Activated T-helper 17 cell treated with anti-CD3 and anti-CD28 coated beads, Interleukin-2, amount 50 U/mL, for 72 hours (primary cell): ENCODE measurements at places on chromosomes 11 and 22.

GRCh38 chr22:28283068-28283654, 364.1 kb upstream of the PITPNB start:
- no peak for ATAC-seq

DNA sequence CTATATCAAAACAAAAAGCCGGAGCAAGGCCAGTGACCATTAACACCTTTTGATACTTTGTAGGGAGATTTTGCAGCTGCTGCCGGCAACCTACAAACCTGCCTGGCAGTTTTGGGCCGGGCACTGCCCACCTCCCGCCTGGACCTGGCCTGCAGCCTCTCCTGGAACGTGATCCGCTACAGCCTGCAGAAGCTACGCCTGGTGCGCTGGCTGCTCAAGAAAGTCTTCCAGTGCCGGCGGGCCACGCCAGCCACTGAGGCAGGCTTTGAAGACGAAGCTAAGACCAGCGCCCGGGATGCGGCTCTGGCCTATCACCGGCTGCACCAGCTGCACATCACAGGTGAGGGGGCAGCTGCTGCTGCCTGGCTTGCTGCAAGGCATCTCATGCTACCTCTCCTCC, 34.2 kb downstream of the SHISA8 start:
- no peak for ATAC-seq

GRCh38 chr22:42801252-42802080, 55.6 kb downstream of the ARFGAP3 start:
- no peak for ATAC-seq

DNA sequence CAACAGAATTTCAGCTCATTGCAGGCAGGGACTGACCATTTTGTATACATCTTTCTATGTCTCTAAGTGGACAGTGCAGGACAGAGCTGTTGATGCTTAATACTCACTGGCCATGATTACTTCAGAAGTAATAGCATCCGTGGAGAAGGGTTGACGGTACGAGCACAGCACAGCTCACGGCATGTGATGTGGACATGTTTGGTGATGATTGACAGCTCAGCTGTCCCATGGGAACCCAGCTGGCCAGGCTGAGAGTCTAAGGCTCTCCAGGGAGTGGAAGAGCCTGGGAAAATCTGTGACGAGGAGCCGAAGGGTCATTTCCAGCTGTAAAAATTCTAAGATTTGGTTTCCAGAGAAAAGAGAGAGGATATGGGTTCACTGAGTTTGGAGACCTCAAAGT, 198.2 kb downstream of the SNX19 start:
- ATAC-seq = no peak

- no peak for ATAC-seq
Observed at GRCh38 chr11:15685306-15685705, 570.6 kb downstream of the INSC start.

DNA sequence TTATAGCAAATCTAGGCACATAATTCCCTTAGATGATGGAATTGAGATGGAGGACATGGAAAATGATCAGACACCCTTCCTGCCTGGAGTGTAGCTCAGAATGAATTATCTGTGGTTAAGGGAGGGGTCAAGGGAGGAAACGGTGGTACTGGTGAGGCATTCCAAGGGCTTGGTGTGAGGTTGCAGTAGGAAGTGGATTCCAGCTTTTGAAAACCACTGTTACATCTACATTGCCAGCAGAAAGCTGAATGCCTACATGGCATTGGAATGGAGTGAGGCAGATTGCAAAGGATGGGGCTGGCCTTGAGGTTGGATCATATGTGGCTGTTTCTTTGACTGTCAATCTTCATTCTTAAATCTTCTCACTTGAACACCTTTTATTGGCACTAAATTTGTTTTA, 684.4 kb downstream of the NTM start:
- ATAC-seq = no peak

DNA sequence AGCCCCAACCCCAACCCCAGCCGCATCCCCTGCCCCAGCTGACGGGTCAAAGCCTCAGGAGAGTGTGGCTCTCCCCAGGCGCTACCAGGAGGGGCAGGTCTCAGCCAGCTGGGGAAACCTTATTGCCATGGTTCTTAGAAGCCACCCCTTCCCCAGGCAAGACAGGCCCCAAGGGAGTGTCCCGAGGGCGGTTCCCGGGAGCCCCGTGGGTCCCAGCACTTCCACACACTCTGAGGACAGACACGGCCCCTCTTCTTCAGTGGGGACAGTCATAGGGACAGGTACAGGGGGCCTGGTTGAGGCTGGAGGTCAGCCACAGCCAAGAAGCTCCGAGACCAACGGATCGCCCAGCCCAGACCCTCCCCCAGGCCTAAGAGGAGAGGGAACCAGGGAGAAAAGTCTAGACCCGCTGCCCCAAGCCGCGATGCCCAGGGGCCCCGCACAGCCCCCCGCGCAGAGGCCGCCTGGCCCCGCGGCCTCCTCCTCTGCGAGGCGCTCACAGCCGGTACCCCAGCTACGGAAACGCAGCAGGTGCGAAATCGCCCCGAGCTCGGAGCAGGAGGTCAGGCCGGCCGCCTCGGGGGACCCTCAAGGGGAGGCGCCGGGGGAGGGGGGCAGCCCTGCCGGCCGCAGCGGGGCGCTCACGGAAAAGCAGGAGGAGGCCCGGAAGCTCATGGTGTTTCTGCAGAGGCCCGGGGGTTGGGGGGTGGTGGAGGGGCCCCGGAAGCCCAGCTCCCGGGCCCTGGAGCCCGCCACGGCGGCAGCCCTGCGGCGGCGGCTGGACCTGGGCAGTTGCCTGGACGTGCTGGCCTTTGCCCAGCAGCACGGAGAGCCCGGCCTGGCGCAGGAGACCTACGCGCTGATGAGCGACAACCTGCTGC, 2.6 kb downstream of the KLHDC7B start:
- peak; percentile 58 for ATAC-seq

GRCh38 chr11:120952461-120953434, 71.2 kb upstream of the TBCEL start:
- peak; percentile 76 for ATAC-seq

DNA sequence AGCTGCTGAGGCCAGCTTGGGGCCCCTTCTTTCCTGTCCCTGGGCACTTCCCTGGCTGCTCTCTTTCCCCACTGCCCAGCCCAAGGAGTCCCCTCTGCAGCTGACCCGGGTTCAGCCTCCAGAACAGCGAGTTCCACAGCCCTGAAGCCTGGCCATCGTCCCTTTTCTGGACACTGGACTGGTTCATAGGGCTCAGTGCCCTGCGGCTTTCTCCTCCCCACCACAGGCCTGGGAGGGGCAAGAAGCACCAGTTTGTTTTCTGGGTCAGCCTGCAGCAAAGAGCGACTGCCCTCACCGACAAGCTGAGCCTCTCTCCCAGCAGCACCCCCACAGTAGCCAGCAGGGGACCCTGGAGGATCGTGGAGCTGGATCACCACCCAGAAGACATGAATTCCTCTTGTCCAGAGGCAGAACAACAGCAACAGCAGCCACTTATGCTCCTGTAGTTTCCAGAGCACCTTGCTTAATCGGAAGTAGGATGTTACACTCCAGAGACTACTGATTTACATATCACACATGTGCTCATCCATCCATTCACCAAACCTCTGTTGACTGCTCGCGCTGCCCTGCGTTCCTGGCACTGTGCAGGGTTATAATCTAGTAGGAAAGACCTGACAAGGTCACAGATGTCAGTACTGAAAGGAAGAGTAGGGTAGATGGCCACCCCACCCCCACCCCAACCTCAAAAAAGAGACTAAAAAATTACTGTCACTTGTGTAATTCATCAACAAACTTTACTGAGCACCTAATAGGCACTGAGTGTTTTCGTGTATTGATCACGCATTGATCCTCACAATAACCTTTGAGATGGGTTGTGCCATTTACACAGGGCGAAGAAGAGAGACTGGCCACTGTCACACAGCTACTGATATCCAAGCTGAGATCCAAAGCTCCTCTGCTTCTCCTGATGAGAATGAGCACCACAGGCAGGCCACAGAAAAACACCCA, 13.0 kb upstream of the CXCR5 start:
- peak; percentile 71 for ATAC-seq

GRCh38 chr22:44930711-44931035, 79.1 kb downstream of the PHF21B start:
- ATAC-seq = no peak

DNA sequence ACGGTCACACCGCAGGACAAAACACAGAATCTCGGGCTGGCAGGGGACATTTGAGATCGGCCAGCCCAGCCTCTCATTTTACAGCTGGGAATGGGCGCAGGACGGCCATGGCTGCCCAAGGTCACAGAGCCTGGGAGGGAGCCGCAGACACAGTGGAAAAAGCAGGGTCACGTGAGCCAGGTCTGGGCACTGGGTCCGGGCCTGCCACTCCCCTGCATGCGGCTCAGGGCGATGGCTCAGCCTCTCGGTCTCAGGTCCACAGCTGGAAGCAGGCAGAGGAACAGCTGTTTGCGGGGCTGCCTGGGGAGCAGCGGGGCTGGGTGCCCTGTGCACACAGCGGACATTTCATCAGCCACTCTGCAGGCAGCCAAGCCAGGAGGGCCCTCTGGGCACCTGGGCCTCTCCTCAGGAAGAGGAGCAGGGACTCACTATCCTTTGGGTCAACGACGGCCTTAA, 10.4 kb upstream of the PPARA start:
- no peak for ATAC-seq

GRCh38 chr22:32475468-32476010, 928 bp downstream of the FBXO7 start:
- peak; percentile 7 for ATAC-seq

- no peak for ATAC-seq
Observed at GRCh38 chr11:100778166-100778785, 91.2 kb downstream of the ARHGAP42 start.

DNA sequence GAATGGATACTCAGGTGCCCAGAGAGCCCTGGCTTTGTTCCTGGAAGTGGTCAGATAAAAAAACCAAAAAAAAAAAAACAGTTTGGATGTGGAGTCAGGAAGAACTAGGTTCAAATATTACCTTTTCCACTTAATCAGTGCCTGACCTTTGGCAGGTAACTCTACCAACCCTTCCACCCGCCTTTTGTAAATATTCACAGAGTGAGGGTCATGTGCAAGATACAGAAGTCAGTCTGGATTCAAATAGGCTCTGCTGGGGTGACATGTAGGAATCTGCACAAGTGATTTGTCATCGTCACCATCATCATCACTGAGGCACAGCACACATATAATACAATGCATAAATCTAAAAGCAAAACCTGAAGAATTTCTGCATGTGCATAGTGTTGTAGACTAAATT, 490.7 kb downstream of the MIAT start:
- no peak for ATAC-seq

DNA sequence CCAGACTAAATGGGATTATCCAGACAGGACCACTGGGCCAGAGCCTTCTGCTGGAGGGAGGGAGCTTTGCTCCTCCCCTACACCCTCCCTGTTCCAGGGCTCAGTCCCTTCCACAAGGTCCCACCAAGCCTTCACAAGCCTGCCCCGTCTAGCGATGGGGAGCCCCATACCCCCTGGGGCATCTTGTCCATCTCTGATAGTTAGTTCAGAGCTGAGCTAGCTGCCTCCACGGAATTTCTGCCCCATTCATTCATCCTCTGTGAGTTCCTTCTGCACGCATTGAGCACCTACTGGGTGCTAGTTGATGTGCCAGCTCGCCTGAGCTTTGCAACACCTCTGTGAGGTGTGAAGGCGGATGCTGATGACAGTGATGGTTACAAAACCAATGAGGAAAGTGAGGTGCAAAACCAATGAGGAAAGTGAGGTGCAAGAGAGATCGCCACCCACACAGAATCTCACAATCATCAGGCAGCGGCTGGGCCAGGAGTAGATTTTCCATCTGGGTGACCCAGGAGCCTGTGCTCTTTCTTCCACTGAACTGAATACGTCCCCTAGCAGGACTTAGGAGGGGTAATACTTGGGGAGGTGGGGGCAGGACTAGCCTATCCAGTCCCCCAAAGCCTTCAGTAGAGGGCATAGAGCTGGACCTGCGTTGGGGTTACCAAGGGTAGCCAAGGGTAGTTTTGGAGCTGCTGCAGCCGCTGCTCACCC, 21.5 kb upstream of the CBX7 start:
- ATAC-seq = peak; percentile 49

- no peak for ATAC-seq
Observed at GRCh38 chr11:10770626-10771254, 19.7 kb downstream of the CTR9 start.

GRCh38 chr11:17277024-17277584, 565 bp downstream of the NUCB2 start:
- peak; percentile 59 for ATAC-seq

- ATAC-seq = no peak
Observed at GRCh38 chr11:33110083-33110482, 51.2 kb downstream of the CSTF3 start.

DNA sequence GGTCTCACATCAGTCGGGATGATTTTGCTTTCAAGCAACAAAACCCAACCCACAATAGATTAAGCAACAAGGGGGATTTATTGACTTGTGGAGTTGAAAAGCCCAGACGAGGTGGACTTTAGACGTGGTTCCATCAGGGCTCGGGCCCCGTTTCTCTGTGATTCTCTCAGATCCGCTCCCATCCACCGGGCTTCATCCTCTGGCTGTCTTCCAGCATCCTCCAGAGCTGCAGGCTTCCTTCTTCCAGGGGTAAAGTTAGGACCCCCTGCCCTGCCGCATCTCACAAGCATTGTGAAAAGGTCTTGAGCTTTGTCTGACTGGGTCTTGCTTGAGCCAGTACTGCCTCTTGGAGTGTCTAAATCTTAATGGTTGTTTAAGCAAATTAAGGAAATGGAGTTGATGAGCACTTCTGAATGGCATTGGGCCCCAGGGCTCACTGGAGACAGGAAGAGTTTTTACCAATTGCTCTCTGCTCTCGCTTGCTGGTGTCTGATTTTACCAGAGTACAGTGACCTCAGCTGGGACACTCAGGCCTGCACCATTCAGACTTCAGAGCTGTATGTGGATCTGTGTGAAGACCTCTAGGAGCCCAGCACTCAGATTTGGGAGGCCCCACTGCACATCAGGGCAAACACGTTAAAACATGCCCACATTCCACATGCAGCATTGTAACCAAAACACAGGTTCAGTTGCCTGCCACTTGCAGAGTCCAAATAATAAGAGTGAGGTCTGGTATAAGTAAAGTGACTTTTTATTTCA, 13.5 kb upstream of the FTH1 start:
- no peak for ATAC-seq

DNA sequence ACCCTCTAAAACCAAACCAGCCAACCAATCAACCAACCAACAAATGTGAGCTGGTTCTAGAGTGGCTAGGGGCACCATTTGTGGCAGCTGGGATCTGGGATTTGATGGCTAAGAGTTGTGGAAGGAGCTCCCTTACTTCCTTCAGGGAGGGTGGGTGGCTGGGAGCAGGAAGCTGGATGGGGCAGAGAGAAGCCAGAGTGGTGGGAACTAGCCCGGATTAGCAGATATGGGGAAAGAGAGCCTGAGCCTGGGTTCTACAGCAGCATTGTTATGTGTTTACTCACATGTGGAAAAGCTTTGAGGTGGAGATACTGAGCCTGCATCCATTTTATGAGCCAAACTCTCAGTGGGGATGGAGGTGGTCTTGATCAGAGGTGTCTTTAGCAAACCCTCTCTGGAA, 30.9 kb upstream of the THY1 start:
- no peak for ATAC-seq

GRCh38 chr11:57792060-57792541, 30.5 kb downstream of the CTNND1 start:
- ATAC-seq = peak; percentile 96

GRCh38 chr11:2564008-2564530, 119.3 kb downstream of the KCNQ1 start:
- no peak for ATAC-seq
